Activated CD4-positive, alpha-beta T cell treated with anti-CD3 and anti-CD28 coated beads, Interleukin-2, amount 50 U/mL, for 4 hours (primary cell): ENCODE measurements at places on chromosomes 7 and 10.

- no peak for DNase-seq
Measured at GRCh38 chr7:86961686-86962085, 97.8 kb downstream of the ELAPOR2 start.

DNA sequence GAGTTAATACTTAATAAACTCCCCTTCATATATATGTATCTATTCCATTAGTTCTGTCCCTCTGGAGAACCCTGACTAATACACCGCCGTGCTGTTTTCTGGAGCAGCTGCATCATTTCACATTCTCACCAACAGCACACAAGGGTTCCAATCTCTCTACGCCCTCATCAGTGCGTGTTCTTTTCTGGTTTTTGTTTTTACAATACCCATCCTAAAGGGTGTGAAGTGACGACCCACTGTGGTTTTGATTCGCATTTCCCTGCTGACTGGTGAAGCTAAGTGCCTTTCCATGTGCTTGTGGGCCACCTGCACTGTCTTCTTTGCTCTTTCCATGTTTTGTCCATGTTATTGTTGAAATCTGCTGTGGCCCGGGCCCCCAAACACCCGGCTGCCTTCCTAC lies 11.0 kb upstream of the INSIG1 start:
- DNase-seq = no peak

- DNase-seq = no peak
Measured at GRCh38 chr10:80144067-80144695, 11.7 kb downstream of the PLAC9 start.

- DNase-seq = no peak
Measured at GRCh38 chr10:43055991-43056567, 20.8 kb upstream of the RET start.

DNA sequence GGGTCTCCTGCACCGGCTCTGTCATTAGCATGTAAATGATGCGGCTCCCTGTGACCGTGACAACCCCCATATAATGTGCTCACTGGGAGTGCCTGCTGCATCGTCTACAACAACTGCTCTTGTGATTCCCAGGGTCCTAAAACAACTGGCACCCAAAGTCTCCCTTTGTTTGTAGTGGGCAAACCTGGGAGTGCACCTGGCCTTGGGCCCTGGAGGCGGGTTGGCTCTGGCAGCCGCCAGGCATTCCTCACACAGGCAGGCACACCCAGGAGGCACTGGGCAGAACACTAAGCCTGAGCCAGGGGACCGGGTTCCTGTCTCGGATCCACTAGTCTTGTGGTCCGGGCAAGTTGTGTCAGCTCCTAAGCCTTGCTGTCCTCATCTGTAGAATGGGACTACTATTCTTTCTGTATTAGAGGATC lies 115.5 kb upstream of the GPR26 start:
- DNase-seq = no peak

GRCh38 chr7:130281260-130281659 lies 11.7 kb upstream of the CPA4 start:
- no peak for DNase-seq

- no peak for DNase-seq
Measured at GRCh38 chr7:1909476-1909875, 239.4 kb downstream of the ELFN1 start.

DNA sequence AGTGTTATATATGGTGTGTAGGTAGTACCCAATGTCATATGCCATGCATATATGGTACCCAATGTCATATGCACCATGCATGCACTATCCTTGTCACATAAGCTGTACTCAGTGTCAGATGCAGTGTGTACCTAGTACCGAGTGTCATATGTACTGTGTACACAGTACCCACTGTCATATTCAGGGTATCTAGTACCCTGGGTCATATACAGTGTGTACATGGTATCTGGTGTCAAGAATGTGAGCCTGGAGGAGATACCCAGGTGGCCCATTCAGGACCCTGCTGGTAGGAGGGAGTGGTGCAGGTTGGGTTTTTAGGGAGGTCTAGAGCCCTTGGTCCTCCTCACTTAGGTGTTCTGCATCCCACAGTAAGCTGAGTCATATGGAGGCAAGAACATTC lies 1.8 kb downstream of the ZMYND11 start:
- peak; percentile 43 for DNase-seq

GRCh38 chr10:92530421-92530820 lies 43.5 kb downstream of the IDE start:
- no peak for DNase-seq

DNA sequence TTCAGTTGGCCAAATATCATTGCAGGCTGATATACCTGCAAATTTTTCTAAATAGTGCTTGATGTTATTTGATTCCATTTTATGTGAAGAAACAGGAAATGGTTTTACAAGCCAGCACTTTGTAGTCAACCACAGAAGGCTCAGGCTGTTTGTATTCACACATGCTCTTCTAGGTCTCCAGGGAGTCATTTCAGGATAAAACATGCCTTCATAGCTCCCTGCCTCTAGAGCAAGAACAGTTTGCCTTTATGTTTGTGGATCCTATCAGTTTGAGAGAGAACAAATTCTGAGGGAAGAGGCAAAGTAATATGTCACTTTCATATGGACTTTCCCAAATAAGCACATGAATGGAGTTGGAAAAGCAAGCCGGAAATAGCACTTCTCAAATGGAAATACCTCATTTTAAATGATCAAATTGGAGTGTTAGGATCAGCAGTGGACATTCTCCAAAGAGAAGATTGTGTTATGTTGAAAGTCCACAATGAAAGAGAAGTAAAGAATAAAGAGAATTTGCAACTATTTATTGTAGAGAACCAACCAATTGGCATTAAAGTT lies 277.6 kb downstream of the KCND2 start:
- DNase-seq = no peak

DNA sequence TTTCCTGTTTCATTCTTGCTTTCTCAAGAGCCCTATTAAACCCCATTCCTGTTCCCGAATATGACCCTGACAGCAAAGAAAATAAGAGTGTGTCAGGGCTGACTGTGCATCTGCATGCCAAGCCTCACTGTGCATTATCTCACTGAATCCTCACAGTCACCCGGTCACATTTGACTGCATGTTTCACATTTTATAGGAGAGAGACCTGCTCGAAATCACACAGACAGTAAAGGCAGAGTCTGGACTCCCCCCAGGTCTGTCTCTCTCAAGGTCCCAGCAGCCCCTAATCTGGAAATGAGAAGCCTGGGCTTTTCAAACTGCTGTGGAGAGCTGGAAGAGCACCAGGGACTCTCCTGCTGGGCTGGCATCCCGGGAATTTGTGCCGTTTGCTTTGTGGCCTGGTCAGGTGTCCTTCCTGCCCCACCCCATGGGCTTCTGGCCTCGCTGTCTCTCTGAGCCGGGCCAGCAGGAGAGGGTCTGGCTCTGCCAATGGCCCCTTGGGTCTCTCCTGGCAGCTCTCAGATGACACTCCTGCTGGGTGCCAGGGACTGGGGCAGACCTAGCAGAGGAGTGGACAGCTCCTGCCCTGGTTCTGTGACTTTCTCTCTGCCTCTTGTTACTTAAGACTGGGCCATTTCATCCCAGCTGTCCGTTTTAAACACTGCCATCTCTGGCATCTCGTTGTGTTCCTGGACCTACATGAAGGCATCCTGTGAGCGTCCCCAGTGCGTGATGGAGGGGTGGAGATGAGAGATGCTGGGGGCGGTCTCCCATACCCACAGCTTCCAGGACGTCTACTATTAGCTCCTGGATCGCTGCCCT lies 173.6 kb downstream of the ARHGAP12 start:
- DNase-seq = no peak

DNA sequence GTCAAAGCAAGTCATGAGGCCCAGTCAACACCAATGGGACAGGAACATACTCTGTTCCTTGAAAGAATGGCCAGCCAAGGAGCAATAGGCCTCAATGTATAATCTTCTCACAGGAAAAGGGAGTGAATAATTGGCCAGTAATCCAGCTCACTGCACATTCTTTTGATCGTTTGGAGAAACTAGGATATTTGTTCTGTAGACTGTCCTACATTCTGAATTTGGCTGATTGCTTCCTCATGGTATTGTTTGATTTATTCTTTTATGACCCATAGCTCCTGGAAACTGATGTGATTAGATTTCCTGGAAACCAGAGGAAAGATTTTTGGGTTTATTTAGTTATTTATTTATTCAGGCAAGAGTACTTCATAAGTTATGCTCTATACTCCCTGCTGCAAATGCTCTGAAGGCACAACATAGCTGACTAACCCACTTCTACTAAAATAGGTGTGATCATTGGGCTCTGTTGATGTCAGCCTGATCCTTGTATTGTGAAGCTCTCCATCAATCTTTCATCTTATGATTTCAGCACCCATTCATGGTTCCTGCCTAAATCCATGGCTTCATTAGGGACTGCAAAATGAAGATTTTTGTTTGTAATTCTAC lies 745.2 kb downstream of the SUGCT start:
- DNase-seq = no peak

DNA sequence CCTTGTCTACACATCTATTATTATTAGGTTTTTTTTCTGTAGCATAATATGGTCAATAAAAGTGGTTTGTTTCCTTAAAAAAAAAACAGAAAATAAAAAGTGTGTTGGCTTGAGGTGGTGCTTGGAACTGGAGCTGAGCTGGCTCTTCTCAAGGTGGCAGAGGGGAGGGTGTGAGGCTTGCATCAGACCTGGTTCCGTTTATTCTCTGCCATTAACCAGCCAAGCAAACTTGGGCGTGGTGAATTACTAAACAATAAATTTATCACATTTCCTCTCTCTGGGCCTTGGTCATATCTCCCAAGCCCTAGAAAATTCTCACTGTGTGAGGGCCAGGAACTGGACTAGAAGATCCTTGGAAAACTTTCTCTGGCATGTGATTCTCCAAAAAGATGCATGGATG lies 427.5 kb upstream of the MKI67 start:
- no peak for DNase-seq

DNA sequence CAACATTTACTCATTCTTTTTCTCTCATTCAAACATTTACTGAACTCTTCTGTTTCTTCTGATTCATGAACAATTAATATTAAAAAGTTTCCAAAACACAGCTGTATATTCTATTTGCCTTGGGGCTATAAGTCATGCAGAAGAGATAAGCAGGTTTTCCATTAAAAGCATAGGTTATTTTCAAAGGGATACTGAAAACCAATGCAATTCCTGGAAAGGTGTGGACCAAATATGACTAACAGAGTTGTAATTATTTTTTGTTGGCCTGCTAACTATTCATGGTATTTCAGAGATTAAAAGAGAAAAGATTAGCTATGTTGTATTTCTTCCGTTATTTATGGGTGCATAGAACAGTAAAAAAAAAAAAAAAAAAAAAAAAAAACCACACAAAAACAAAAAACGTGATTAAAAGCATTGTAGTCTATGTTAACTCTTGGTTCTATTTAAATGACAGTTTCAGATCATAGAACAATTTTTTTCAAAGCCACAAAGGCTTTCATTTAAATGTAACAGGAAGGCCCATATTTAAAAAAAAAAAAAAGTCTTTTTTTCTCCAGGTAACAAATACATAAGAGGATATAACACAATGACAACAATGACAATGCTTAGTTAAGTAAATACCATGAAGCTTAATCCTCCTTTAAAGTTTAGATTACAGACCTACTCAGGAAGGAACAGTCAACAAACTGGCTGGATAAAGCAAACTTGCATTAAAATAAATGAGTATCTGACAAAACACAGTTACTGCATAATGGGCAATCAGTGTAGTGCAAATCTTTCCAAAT lies 1042.9 kb downstream of the GATA3 start:
- DNase-seq = no peak
